ENCODE measurements at places on chromosomes 13 and 19.
A peak's percentile ranks its signal among the peaks of the same experiment; 100 is the strongest.

- DNase-seq = peak; percentile 20
Observed at GRCh38 chr13:45441633-45442032, 23.1 kb upstream of the COG3 start.

DNA sequence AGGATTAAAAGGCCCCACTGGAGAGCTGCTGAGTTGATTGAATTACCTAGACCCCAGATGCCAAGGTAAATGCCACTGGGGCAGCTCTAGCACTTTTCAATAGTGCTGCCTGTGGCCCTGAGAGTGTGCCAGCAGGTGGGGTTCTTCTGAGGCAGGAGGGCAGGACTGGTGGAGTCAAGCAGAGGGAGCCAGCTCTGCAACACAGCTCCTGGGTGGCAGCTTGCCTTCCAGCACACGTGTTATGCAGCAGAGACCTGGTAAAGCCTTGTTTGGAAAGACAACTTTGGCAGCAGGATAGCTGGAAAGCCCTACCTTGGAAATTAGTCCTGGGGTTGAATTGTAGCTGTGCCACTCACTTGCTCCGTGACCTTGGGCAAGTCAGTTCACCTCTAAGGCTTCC, 306.6 kb downstream of the ATP8A2 start:
- no peak for DNase-seq

GRCh38 chr19:15813916-15814315, 1.5 kb downstream of the OR10H1 start:
- DNase-seq = no peak

DNA sequence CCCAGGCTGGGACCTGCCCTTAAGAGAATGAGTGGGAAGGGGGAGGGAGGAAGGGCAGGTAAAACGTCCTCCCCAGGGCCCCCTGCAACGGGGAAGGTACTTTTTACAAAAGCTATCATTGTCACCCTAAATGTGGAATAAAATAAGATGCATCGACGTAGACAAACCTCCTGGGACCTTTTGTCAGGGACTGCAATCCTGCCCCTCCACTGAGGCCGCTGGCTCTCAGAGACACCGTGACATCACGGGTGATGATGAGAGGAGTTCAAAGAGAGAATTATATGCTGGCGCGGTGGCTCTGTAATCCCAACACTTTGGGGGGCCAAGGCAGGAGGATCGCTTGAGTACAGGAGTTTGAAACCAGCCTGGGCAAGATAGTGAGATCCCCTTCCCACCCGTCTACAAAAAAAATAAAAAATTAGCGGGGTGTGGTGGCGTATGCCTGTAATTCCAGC, 1.8 kb upstream of the MYBPC2 start:
- DNase-seq = no peak

DNA sequence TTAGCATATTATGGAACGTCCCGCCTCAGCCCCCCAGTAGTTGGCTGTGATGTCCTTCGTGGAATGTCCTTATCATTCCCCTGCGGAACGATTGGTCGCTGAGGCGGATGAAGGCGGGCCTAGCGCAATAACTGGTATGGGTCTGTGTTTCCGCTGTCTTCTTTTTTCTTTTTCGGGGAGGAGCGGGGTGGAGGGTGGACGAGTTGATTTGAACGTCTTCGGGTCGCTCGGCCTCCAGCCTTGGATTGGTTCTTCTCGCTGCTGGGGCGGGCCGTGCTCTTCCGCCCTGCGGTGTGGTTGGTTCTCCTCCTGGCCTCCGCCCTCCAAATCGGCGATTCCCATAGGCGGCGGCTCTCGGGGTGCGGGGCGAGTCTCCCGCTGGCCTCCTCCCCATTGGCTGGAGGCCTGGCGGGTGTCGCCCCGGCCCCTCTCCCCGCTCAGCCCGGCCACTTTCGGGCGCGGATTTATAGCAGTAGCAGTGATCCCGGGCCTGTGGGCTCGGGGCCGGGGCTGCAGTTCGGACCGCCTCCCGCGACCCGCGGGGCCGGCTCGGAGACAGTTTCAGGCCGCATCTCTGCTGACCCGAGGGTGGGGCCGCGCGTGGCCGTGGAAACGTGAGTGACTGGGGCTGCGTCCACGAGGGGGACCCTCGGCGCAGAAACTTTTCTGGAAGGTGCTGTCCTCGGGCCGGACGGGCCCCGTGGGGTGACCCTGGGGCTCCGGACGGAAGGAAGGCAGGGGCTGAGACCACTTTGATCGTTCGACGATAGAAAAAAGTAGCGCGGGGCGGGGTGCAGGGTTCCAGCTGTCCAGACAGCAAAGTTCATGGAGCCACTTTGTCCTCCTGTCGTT, 2.1 kb downstream of the ING1 start:
- peak; percentile 100 for DNase-seq

- DNase-seq = no peak
Observed at GRCh38 chr13:111210091-111210490, 95.0 kb downstream of the ARHGEF7 start.

GRCh38 chr13:110263888-110264287, 43.1 kb downstream of the COL4A1 start:
- no peak for DNase-seq

Data from CD4-positive, alpha-beta T cell (primary cell).